ENCODE measurements at places on chromosomes 6 and 20. TPM values are rescaled to one million over a fixed set of nuclear protein-coding genes. Genes with fewer than 3 reads are reported as not detected.

- H3K27me3 ChIP-seq = no peaks in the 10 kb centered on the region
- H3K27ac ChIP-seq = no peak overlapping the region
- no peak for DNase-seq
- peaks cover 29% of the 10 kb centered on the region for H3K4me1 ChIP-seq
- H3K4me3 ChIP-seq = no peak overlapping the region
Observed at GRCh38 chr20:56395166-56395565, 2.7 kb downstream of the CSTF1 start.

DNA sequence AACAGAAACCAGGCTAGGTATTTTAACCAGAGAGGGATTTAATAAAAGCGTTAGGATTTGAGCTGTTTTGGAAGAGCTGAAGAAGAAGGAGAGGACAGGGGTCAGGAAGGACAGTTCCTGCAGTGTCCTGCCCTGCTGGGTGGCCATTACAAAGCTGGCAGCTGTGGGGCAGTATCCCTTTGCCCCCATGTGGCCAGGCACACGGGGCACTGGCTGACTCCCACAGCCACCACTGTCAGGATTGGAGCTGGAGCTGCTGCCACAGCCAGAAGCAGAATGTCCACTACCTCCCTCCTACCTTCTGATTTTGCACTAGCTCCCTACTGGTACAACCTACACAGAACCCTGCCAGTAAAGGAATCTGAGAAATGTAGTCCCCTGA lies 46.5 kb downstream of the SLC22A3 start:
- no peak overlapping the region for H3K4me3 ChIP-seq
- H3K27ac ChIP-seq = no peak overlapping the region
- no peak for DNase-seq
- H3K27me3 ChIP-seq = no peaks in the 10 kb centered on the region
- peaks cover 25% of the 10 kb centered on the region for H3K4me1 ChIP-seq

GRCh38 chr20:50198180-50198666 lies 7.6 kb downstream of the CEBPB start:
- H3K36me3 ChIP-seq = peaks cover 15% of the 10 kb centered on the region
- no peak for DNase-seq
- H3K27me3 ChIP-seq = no peaks in the 10 kb centered on the region
- H3K27ac ChIP-seq = no peak overlapping the region
- no peak overlapping the region for H3K4me3 ChIP-seq

GRCh38 chr6:52497652-52498408 lies 77.7 kb downstream of the EFHC1 start:
- no peak for DNase-seq
- H3K4me3 ChIP-seq = no peak overlapping the region
- no peaks in the 10 kb centered on the region for H3K36me3 ChIP-seq
- H3K27me3 ChIP-seq = no peaks in the 10 kb centered on the region

DNA sequence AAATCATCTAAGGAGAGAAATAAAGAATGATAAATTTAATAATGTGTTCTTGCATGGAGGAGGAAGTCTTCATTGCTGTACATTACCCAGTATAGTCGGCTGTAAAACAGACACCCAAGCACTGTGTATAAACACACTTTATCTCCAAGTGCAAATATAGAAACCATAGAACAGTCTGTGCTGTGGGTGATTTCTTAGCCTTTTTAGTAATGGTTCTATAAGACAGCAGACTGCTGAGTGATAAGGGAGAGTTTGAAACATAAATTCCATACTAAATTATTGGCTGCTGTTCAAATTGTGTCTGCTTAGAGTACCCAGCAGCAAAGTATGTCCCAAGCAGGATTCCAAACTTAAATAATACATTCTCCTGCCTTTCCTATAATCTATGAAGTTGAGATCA lies 4.6 kb downstream of the FILIP1 start:
- peaks cover 9% of the 10 kb centered on the region for H3K4me1 ChIP-seq
- H3K27ac ChIP-seq = no peak overlapping the region
- DNase-seq = no peak
- no peaks in the 10 kb centered on the region for H3K36me3 ChIP-seq
- H3K27me3 ChIP-seq = no peaks in the 10 kb centered on the region
- no peak overlapping the region for H3K4me3 ChIP-seq

DNA sequence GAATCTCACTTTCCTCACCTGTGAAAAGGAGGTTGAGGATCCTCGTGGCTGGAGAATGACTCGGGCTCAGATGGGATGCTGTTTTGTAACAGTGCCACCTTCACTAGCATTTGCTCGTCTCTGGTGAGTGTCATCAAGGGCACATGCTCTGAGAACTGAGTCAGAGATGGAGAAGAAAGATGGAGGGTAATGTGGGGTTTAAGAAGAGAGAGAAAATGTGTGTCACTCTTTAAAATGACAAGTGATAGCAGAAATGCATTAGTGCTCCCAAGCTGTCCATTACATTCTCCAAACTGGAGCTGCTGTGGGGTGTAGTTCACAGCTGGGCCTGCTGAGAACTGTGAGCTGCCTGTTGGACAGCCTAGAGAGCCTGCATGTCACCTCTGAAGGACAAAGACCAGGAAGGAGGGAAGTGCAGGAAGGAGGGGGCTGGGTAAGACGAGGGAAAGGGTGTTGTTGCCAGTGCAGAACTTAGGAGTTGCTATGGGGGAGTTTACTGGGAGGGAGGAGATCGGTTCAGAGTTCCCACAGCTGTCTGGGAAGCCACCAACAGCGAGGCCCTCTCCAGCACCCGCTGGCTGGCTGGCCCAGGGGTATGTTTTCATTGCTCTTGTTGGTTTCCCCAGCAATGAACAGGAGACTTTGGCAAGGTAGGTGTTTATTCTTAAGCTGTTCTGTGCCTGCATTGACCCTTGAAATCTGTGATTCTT lies 19.8 kb downstream of the GMPR start:
- DNase-seq = no peak
- H3K4me1 ChIP-seq = no peaks in the 10 kb centered on the region
- H3K27ac ChIP-seq = peak overlapping the region; percentile 2
- H3K4me3 ChIP-seq = no peak overlapping the region
- no peaks in the 10 kb centered on the region for H3K36me3 ChIP-seq

GRCh38 chr6:157486572-157486971 lies 105.6 kb downstream of the ZDHHC14 start:
- no peak for DNase-seq
- no peak overlapping the region for H3K4me3 ChIP-seq
- no peak overlapping the region for H3K27ac ChIP-seq
- H3K27me3 ChIP-seq = no peaks in the 10 kb centered on the region

GRCh38 chr6:112429226-112429625 lies 82.1 kb downstream of the RFPL4B start:
- H3K36me3 ChIP-seq = no peaks in the 10 kb centered on the region
- no peaks in the 10 kb centered on the region for H3K4me1 ChIP-seq
- H3K27ac ChIP-seq = no peak overlapping the region
- no peaks in the 10 kb centered on the region for H3K27me3 ChIP-seq
- H3K4me3 ChIP-seq = no peak overlapping the region

DNA sequence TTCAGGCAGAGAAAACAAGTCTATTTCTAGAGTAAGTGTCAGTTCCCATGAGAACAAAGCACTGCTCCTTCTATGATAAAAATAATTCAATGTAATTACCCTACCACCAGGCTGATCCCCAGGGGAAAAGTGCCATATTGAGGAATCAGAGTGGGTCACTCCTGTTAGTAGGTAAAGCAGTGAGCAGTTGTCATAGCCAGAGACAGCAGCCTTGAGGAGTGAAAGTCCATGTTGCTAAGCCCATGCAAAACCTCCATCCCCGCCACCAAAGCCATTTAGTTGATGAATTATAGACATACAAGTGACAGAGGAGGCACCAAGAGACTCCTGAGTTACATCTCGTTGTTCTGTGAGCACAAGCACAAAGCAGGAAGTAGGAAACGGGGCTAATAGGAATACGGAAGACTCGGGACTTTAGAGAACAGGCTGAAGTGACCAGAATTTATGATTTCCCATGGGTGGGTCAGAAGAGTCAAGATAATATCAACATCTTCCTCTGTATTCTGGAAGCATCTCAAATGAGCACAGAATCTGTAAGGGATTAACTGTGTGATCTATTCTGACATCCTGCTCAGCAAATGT lies 197.9 kb downstream of the MAFB start:
- no peaks in the 10 kb centered on the region for H3K27me3 ChIP-seq
- H3K27ac ChIP-seq = no peak overlapping the region
- no peak overlapping the region for H3K4me3 ChIP-seq
- no peaks in the 10 kb centered on the region for H3K4me1 ChIP-seq

DNA sequence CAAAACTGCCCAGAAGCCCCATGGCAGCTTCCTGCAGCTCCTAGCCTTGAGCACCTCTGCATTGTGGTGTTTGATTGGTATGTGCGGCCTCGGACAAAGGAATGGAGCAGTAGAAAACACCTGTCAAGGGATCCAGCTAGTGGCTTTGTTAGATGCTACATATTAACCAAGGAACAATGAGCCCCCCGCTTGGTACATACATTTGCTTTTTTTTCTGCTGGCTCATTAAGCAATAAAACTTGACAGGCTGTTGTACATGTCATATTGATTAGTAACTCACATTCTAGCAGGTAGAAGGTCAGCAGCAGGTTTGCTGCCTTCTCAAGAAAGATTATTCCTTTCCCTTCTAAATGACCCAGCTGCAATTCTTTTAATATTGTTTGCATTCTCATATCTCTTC lies 937 bp downstream of the SPACA1 start:
- DNase-seq = no peak
- H3K27me3 ChIP-seq = peaks cover 6% of the 10 kb centered on the region
- no peaks in the 10 kb centered on the region for H3K36me3 ChIP-seq
- no peak overlapping the region for H3K4me3 ChIP-seq
- no peaks in the 10 kb centered on the region for H3K4me1 ChIP-seq

GRCh38 chr6:83911278-83911677 lies 51.8 kb downstream of the CYB5R4 start:
- no peaks in the 10 kb centered on the region for H3K36me3 ChIP-seq
- H3K27me3 ChIP-seq = no peaks in the 10 kb centered on the region
- H3K4me3 ChIP-seq = no peak overlapping the region
- H3K27ac ChIP-seq = no peak overlapping the region

DNA sequence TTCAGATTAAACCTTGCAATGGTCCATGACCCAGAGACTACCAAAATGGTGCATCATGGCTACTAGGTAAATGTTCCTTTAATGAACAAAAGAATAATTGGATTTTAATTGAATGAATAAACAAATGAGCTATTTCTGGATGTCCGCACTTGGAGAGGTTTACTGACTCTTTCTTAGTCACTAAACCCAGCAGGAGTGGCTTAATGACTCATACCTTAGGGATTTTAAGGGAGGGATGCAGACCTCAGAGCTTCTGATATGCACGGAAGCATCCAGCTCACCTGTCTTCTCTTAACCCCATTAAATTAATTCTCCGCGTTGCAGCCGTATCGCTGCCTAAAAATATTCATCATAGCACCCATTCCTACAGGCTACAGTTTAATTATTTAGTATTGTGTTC lies 970.0 kb upstream of the SLC35B3 start:
- no peaks in the 10 kb centered on the region for H3K27me3 ChIP-seq
- no peak overlapping the region for H3K4me3 ChIP-seq
- no peaks in the 10 kb centered on the region for H3K36me3 ChIP-seq
- no peak overlapping the region for H3K27ac ChIP-seq

- H3K27ac ChIP-seq = peak overlapping the region; percentile 23
- H3K36me3 ChIP-seq = no peaks in the 10 kb centered on the region
- no peak for DNase-seq
- H3K4me1 ChIP-seq = peaks cover 28% of the 10 kb centered on the region
- H3K4me3 ChIP-seq = no peak overlapping the region
Observed at GRCh38 chr20:19024296-19025035, 188.0 kb upstream of the SLC24A3 start.

BACH2 gene
- total RNA-seq = 17.0 TPM

LY6G6C gene
- total RNA-seq = 366 TPM

SLC16A10 gene
- total RNA-seq = 23.1 TPM

TNXB gene
- 25.7 TPM for total RNA-seq

SMLR1 gene
- total RNA-seq = not detected

SFTA2 gene
- total RNA-seq = not detected

TSPO2 gene
- total RNA-seq = not detected

ZC3H12D gene
- total RNA-seq = 0.23 TPM

All from suprapubic skin (tissue), 4 donors.